ENCODE measurements at places on chromosomes 16 and 17. TPM values are rescaled to one million over a fixed set of nuclear protein-coding genes. Genes with fewer than 3 reads are reported as not detected.

VAT1L gene
- total RNA-seq: not detected

BCAR1 gene
- total RNA-seq: 0.50 TPM

TRAPPC2L gene
- total RNA-seq: 62.1 TPM

BMERB1 gene
- total RNA-seq: 17.0 TPM

AIPL1 gene
- total RNA-seq: not detected

NTN1 gene
- 0.43 TPM for total RNA-seq

GDPD3 gene
- 6.6 TPM for total RNA-seq

DNA sequence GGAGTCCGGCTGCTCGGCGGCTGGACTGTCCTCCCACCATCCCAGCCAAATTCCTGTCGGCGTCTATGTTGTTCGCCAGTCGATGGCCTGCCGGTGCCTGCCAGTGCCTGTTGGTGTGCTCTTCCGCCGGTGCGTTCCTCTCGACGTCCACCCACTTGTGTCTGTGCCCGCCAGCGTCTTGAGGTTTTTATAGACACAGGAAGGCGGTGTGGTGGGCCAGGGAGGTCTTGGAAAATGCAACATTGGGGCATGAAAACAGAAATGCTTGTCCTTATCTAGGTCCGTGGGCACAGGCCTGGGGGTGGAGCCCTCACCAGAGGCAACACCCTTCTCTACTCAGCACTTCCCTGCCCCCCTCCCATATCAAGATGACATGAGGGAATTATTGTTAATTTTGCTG, 167.8 kb downstream of the IRF8 start:
- no peaks in the 10 kb centered on the region for H3K36me3 ChIP-seq
- DNase-seq: no peak
- H3K27ac ChIP-seq: no peak overlapping the region
- H3K4me3 ChIP-seq: no peak overlapping the region
- H3K4me1 ChIP-seq: no peaks in the 10 kb centered on the region

GRCh38 chr17:39393736-39394135, 7.7 kb downstream of the FBXL20 start:
- no peaks in the 10 kb centered on the region for H3K4me1 ChIP-seq
- H3K27ac ChIP-seq: no peak overlapping the region
- no peaks in the 10 kb centered on the region for H3K36me3 ChIP-seq

DNA sequence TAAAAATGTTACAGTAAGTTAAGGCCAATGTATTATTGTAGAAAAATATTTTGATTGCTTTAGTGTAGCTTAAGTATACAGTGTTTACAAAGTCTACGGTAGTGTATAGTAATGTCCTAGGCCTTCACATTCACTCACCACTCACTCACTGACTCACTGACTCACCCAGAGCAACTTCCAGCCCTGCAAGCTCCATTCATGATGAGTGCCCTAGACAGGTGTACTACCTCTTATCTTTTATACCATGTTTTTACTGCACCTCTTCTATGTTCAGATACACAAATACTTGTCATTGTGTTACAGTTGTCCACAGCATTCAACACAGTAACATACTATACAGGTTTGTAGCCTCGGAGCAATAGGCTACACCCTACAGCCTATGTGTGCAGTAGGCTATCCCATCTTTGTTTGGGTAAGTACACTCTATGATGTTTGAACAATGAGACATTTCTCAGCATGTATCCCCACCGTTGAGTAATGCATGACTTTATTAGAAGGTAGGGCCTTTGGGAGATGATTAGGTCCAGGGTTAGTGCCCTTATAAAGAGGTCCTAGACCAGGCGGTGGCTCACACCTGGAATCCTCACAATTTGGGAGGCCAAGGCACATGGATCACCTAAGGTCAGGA, 117.8 kb downstream of the SLC39A11 start:
- peaks cover 2% of the 10 kb centered on the region for H3K36me3 ChIP-seq
- no peak for DNase-seq
- no peak overlapping the region for H3K4me3 ChIP-seq
- H3K27me3 ChIP-seq: no peaks in the 10 kb centered on the region
- H3K4me1 ChIP-seq: peaks cover 7% of the 10 kb centered on the region
- H3K27ac ChIP-seq: no peak overlapping the region

GRCh38 chr16:515175-515938, 12.2 kb upstream of the CAPN15 start:
- DNase-seq: no peak
- H3K27ac ChIP-seq: no peak overlapping the region
- H3K4me3 ChIP-seq: no peak overlapping the region
